NB4 (cell line): ENCODE measurements at places on chromosomes 7 and 10.

GRCh38 chr7:152145853-152146466 is 120.5 kb downstream of the GALNT11 start:
- DNase-seq, result peak; percentile 58

DNA sequence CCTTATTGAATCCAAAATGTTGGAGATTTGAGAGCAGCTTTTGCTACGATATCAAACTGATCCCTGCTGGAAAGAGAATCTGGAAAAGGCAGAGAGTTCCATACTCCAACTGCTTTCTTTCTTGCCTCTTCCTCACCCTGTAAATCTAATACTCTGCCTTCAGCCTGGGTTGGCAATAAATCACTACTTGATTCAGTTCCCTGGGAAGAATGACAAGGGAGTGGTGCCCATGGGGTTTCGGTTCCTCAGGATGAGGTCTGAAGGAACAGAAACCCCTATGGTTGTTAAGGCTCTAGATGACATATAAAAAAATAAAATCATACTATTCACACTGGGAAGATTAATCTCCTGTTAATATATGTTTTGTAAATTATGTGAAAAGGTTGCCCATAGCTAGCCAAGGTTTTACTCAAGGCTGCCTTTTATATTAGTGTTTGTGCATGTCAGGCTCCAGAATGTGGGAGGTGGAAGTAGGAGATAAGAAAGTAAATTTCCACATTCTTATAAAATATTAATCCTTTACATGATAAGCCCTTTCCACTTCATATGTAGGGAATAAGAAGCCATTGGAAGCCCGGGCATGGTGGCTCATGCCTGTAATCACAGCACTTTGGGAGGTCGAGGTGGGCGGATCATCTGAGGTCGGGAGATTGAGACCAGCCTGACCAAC is 106.2 kb upstream of the CACNA2D1 start:
- no peak for DNase-seq

DNA sequence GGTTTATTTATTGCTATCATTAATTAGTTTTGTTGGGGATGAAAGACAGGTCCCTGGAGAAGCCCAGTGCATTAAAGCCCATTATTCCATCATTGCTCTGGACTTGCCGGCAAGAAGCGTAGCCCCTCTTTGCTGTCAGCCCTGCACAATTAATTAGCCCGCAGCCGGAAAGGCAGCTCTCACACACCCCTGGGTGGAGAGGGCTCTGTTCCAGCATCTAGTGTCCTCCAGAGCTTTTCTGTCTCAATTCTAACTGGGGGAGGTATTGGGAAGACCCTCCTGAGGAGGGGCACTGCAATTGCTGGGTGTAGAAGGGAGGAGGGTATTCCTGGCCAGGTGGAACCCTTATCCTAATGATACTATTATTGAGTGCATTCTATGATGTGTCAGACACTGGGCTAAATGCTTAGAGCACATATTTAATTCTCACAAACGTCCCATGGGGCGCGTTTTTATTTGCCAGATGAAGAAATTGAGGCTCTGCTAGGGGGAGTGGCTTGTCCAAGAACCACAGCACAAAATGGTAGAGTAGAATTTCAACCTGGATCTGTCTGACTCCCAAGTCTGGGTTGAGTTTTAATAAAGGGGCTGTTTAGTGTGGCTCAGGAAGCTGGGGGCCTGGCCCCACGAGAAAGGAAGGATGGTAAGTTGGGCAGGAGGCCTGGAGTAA is 148.1 kb upstream of the PCBD1 start:
- DNase-seq, result no peak

- DNase-seq, result no peak
Measured at GRCh38 chr7:9124320-9124719, 690.9 kb downstream of the NXPH1 start.

DNA sequence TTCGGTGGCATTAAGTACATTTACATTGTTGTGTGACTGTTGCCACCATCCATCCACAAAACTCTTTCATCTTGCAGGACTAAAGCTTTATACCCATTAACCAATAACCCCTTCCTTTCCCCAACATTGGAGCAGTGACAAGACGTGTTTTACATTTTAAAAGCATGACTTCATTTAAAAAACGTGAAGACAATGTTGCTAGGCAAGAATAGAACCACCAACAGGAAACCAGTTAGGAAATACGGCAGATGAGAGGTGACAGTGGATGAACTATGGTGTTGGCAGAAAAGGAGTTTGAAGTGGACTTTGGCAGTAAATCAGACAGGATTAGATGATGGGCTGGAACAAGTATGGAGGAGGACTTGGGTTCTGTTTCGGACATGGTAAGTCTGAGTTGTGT is 17.0 kb downstream of the TMEM236 start:
- no peak for DNase-seq

DNA sequence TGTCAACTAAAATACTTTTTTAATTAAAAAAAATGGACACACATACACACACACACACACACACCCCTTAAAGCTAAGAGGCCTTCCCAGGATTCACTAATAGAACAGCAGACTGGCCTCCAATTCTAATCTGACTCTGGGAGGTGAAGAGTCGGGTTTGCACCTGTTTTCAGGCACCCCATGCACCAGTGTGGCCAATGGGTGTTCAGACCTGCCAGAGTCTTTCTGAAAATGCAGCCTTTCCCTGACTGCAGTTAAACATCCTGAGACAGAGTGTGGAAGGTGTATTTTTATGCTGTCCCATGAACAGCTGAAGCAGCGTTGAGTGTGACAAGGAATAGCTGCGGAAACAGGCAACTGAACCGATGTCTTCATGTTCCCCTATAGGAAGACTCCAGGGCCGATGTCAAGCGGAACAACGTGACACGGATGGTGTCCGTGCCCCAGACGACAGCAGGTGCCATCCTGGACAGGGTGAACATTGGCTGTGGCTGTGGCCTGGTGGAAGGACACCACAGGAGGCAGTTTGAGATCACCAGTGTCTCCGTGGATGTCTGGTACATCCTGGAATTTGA is 74.6 kb upstream of the LYZL2 start:
- DNase-seq, result no peak

- DNase-seq, result no peak
Measured at GRCh38 chr10:7957591-7957990, 96.9 kb upstream of the GATA3 start.

DNA sequence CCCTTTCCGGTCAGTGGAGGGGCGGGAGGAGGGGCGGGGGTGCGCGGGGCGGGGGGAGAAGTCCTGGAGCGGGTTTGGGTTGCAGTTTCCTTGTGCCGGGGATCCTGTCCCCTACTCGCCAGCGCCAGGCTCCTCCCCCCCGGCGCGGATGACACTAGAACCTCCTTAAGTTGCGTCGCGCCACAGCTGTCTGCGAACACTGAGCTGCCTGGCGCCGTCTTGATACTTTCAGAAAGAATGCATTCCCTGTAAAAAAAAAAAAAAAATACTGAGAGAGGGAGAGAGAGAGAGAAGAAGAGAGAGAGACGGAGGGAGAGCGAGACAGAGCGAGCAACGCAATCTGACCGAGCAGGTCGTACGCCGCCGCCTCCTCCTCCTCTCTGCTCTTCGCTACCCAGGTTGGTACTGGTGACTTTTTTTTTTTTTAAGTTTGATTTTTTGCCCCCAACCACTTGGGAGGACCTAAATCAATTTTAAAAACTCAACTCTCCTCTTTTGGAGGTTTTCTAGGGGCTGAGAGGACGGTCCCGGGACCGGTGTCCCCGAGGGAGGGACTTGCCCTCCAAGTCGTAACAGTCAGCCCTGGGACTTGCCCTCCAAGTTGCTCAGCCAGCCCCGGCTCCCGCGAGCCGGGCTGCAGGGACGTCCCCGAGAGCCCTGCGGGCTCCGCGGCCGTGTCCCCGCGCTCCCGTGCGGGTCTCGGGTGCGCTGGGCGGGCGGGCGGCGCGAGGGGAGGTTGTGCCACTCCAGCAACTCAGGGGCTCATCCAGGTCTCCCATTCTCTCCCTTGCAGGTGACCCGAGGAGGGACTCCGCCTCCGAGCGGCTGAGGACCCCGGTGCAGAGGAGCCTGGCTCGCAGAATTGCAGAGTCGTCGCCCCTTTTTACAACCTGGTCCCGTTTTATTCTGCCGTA is at the start of gene GATA3:
TSS of gene GATA3 (plus strand) at position 195 of the 914 bp plus-strand sequence. CDS start 968 bp downstream, outside the sequence.
- no peak for DNase-seq

GRCh38 chr7:25347360-25348066 is 119.2 kb upstream of the NPVF start:
- no peak for DNase-seq

- no peak for DNase-seq
Measured at GRCh38 chr7:12173671-12174070, 37.4 kb upstream of the TMEM106B start.

GRCh38 chr7:113912876-113913275 is 5.9 kb downstream of the PPP1R3A start:
- no peak for DNase-seq

DNA sequence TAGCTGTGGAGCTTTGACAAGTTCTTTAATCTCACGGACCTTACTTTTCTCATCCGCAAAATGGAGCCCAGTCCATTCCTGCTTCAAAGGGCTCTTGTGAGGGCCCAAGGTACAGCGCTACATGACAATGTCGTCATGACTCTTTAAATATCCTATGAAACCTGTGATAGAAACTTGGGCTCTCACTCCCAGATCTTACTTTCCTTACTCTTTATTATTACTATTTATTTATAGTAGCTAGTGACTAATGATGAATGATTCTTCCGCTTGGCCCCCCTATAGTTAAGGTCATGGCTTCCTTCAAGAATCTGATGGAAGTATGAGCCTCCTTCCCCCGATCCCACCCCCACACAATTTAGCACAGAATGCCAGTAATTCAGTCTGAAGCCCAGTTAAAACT is 41.9 kb downstream of the RBM20 start:
- no peak for DNase-seq

GRCh38 chr7:33923440-33924229 is 18.3 kb downstream of the BMPER start:
- no peak for DNase-seq

GRCh38 chr10:90447831-90448230 is 410.0 kb downstream of the HTR7 start:
- no peak for DNase-seq

- no peak for DNase-seq
Measured at GRCh38 chr10:66811211-66811610, 114.6 kb upstream of the LRRTM3 start.

DNA sequence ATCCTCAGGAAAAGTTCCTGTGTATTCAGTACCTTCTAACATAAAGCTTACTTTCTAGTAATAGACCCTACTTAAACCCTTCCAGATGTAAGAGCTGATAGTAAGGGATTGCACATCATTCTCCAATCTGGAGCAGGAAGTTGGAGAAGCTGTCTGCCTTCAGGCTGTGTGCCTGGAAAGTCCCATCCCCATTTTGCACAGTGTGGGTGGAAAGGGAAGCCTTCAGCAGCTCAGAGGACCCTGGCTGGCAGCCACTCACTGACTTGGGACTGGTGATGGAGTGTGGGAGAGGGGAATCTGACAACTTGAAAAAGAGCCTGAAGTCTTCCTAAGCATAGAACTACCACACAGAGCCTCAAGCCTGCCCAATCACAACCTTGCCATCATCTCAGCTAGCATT is 164.1 kb upstream of the ADO start:
- DNase-seq, result no peak

GRCh38 chr7:99365318-99366141 is 9.0 kb upstream of the ARPC1B start:
- DNase-seq, result peak; percentile 52

GRCh38 chr7:38908759-38909335 is at the start of gene VPS41:
Gene VPS41 (minus strand): TSS chr7:38909191. CDS start chr7:38909174, 17 bp downstream.
- DNase-seq, result peak; percentile 80

DNA sequence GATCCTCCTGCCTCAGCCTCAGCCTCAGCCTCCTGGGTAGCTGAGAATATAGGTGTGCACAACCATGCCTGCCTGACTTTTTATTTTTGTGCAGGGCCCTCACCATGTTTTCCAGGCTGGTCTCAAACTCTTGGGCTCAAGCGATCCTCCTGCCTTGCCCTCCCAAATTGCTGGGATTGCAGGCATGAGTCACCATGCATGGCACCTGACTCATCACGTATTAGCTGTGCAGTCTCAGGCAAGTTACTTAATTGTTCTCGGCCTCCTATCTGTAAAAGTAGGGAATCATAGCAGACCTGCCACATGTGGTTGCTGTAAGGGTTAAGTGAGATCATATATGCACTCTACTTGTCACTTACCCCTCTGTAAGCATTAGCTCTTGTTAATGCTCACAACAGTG is 117.2 kb downstream of the ANLN start:
- DNase-seq, result no peak

- no peak for DNase-seq
Measured at GRCh38 chr7:137820677-137821420, 25.9 kb downstream of the DGKI start.

DNA sequence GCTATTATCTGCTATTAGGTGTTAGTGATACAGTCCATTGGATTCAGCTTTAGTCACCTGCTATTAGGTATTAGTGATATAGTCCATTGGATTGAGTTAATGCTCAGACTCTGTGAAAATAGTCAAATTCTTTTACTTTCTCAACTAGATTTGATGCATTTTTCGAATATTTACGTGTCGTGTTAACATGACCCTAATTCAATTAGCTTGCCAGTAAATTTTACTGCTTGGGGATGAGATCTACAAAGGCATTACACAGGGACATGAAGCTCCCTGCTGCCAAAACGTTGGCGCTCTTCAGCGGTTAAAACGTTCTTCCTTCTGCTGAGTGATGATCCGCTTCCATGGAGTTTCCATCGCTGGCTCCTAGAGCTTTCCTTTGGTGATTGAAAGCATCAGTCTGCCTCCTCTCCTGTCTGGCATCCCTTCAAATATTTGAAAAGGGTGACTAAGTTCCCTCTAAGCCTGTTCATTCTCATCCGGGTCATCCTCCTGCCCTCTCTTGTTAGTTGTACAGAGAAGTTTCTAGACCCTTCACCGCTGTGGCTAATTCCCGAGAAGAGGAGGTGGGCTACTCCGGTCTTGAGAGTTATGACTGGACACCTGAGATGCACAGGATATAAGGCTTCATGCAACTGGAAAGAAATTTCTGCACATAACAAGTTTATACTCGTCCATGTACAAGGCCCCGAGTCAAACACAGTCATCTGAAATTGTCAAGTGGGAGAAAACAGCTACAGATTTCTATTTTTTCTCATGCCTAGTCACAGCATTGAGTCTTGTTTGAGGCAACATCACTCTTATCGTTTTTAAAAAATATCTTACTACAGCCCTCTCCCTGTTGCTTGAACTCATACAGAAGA is 254.0 kb downstream of the KLF6 start:
- DNase-seq, result no peak

- DNase-seq, result no peak
Measured at GRCh38 chr10:490891-491571, 198.4 kb downstream of the DIP2C start.

GRCh38 chr7:158759749-158760444 is 55.3 kb upstream of the NCAPG2 start:
- no peak for DNase-seq

DNA sequence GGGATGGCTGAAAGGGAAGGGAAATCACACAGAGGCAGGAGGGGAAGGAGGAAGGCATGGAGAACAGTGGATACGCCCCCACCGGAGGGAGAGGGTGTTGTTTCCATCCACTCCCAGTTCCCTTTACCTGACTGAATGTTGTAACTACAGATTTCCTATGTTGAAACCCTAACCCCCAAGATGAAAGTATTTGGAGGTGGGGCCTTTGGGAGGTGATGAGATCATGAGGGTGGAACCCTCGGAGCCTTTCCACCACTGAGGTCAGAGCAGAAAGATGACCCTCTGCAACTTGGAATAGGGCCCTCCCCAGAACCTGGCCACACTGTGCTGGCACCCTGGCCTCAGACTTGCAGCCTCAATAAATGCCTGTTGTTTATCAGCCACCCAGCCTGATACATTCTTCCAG is 48.6 kb upstream of the CNPY1 start:
- peak; percentile 81 for DNase-seq

- DNase-seq, result no peak
Measured at GRCh38 chr7:129136887-129137642, 7.4 kb upstream of the TSPAN33 start.

- no peak for DNase-seq
Measured at GRCh38 chr7:83850125-83850524, 201.2 kb upstream of the SEMA3E start.
